ENCODE measurements at places on chromosomes 11 and 22.
A peak's percentile ranks its signal among the peaks of the same experiment; 100 is the strongest.

GRCh38 chr22:21917181-21917958 is 35.3 kb downstream of the PPM1F start:
- peak; percentile 80 for DNase-seq

DNA sequence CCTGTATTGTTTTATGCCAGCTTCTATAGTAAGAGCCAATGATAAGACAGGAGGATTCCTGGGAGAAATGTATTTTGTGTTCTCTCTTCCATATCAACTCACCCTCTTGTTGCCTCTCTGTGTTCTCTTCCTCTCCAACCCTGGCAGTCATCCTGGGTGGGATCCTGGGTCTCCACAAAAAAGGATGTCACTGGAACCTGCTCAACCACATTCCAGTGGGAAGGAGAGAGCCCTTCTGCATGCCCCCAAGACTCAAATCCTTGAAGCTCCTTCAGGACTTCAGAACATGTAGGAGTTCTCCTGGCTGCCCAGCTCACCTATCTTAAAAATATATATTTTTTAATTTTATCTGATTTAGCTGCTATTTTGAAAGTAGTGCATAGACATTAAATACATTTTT is 26.1 kb downstream of the APOL6 start:
- no peak for DNase-seq

DNA sequence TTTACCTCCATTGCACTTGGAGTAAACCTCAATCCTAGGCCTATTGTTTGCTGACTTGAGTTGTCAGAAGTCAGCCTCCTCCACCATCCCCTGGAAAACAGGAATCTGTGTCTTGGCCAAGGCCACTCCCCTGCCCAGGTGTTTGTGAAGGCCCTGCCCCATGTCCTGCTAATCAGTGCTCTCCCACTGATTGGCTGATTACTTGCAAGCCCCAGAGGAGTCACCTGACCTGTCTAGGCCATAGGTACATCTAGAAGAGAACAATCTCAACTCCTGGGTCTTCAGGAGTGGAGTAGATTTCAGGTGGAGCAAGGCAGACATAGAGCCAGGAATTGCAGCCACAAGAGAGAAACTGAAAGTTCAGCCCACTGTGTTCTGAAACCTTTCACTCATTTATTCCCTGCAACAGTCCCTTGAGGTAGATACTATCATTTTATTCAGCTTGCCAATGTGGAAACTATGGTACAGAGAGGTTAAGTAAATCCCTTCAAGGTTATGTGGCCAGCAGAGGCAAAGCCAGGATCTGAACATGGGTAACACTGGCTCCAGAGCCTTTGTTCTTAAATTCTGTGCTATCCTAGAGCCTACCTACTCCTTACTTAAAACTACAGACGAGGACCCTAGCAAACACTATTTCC is 10.4 kb downstream of the OAF start:
- peak; percentile 53 for DNase-seq

DNA sequence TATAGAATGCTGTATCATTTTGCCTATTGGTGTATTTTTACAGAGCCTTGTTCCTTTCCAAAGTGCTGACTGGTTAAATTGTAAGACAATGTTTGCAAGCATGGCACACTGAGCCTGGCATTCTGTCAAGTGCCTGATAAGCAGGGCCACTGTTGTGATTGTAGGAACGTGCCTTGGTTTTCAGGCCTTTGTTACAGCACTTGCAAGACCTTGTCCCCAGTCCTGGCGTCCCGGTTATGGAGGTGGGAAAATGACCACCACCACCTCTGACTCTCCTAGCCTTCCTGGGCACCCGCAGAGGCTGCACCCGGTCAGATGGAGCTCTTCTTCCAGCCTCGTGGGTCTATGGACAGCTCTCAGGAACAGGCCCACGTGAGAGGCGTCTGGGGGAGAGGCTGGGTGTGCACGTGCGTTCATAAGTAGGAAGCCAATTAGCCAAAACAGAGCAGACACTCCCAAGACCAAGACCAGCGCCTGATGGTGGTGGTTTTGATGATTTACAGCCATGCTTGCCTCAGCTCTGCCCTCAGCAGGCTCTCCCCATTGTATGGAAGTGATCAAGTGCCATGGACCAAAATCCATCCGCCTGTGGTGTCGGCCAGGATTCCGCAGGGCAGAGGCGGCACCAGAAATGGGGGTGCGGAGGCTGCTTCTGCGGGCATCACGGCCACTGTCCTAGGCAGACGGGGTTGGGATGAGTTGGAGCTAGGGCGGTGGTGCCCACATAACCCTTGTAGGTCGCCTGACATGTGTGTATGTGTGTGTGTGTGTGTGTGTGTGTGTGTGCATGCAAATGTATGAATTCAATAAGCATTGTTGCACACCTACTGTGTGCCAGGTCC is 89.8 kb downstream of the RTL6 start:
- no peak for DNase-seq

GRCh38 chr11:130560000-130560780 is 111.7 kb downstream of the ADAMTS15 start:
- DNase-seq = no peak

- DNase-seq = peak; percentile 72
Measured at GRCh38 chr11:9015677-9016076, 11.9 kb upstream of the NRIP3 start.

- DNase-seq = no peak
Measured at GRCh38 chr11:19890308-19890707, 177.7 kb downstream of the NAV2 start.

- no peak for DNase-seq
Measured at GRCh38 chr22:44192816-44193534, 12.2 kb downstream of the PARVG start.

DNA sequence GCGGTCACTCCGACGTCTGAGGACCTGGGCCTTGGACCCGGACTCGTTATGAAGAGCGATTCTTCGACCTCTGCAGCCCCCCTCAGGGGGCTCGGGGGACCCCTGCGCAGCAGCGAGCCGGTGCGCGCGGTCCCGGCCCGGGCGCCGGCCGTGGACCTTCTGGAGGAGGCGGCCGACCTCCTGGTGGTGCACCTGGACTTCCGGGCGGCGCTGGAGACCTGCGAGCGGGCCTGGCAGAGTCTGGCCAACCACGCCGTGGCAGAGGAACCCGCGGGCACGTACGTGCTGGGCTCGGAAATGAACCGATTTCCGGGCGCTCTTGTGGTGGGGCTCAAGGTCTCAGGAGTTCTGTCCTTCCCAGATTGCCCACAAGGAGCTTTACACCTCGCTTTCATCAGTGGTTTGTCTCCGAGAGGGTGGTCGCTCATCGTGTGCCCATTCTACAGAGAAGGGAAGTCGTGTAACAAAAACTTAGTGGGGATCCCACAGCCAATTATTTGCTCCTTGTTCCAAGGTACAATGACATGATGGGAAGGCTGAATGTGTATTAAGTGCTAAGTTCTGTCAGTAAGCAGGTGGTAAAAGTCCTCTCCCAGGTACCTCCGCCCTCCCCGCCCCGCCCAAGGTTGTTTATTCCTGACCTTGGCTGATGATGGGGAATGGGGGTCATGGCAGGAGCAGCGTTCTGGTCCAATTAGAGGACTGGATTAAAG is 695 bp downstream of the PEX26 start:
- peak; percentile 47 for DNase-seq

DNA sequence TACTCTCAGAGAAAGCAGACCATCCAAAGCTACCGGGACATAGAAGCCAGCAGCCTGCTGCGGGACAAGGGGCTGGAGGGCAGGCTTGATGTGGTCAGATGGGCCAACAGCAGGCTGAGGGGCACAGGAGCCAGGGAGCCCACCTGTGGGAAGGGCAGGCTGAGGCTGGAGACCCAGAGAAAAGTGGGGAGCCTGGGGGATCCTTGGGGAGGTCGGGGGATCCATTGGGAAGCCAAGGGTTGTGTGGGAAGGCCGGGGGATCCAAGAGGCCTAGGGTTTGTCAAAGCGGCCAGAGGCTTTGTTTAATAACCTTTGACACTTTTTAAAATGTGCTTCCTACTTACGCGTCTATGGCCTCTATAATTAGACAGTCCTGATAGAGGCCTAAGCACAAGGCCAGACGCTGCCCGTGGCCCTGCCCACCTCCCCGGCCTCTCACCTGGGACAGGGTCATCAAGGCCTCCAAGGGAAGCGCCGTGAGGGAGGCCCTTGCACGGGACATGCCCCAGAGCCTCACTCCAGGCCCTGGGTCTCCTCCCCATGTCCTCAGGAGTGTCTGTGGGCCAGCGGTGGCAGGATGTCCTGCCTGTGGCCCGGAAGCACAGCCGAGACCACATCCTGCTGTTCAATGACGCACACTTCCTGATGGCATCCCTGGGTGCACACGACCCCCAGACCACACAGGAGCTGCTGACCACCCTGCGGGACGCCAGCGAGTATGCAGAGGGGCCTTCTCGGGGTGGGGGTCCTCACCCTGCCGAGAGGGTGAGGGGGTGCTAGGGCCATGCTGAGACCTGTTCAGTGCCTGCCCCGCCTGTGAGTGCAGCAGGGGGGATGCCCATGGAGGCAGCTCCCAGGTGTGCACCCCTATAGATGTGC is 8.6 kb upstream of the GTSE1 start:
- DNase-seq = no peak

DNA sequence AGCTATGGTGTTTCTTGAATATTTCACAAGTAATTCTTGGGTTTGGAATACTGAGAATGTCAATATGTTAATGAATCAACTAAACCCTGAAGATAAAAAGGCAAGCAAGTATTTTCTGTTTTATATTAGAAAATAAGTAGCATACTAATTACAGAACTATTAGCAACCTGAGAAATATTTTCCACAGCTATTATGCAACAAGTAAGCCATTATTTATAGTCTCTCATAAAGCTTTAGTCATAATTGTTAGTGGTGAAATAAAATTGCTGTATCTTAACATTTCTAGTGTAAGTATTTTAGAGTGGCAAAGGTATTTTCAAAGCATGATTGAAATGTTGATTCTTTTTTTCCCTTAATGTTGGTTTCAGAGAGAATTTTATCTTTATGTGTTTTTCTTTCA is 53.3 kb downstream of the FAR1 start:
- DNase-seq = no peak

DNA sequence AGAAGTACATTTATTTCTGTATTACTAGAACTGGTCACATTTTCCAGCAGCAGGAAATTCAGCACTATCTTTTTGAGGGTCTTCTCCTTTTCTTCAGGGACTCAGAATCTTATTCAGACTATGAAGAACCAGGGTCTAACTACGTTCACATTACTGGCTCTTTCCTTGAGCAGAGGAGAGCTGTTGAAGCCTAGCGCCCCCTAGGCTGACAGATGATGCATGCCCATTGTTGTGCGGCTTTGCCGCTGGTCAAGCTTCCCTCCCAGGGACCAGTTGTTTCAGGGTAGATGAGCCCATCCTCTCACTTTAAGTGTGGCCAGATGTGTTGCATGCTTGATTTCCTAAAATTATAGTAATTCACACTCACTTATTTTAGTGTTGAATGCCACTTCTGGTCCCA is 168.2 kb upstream of the PDGFD start:
- DNase-seq = no peak

DNA sequence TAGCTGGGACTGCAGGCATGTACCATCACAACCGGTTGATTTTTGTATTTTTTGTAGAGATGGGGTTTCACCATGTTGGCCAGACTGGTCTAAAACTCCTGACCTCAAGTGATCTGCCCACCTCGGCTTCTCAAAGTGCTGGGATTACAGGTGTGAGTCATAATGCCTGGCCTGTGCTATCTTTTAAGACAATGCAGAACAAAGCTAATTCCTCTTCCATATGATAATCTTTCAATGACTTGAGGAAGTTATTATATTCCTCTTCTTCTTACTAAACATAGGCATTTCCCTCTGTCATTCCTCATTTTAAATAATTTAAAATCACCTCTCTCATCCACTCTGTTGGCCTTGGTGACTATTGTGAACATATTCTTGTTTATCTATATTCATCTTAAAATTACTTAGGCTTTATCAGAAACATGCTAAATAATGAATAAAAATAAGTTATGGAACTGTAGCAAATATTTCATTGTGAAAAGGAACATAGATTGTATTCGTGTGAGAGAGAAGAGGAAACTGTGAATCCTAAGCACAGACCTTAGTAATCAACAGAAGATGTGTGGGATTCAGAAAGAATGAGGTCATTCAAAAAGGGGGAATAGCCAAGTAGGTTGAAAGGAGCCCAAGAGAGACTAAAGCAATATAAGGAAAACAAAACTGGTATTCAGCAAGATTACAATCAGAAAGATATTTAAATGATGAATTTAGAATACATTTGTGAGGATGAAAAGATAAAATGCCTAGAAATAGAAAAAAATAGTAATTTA is 269.4 kb downstream of the TTC28 start:
- no peak for DNase-seq

- peak; percentile 32 for DNase-seq
Measured at GRCh38 chr22:22928666-22929380, 41.2 kb downstream of the IGLL5 start.

DNA sequence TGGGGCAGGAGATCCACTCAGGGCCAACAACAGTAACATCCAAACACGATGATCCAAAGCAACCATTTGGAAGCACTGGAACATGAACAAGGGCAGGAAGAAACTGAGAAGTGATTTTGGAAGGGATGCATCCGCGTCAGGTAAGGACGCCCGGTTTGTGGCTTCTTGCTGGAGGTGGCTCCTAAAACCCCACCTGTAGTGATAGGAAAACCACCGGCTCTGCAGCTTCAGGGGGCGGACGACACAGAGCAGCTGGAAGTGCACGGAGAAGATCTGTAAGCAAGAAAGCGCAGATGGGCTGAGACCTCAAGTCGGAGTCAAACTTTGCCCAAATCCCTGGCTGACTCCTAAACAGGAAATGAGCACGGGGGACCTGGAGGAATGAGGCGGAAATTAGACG is 1066.1 kb downstream of the BRD1 start:
- no peak for DNase-seq

DNA sequence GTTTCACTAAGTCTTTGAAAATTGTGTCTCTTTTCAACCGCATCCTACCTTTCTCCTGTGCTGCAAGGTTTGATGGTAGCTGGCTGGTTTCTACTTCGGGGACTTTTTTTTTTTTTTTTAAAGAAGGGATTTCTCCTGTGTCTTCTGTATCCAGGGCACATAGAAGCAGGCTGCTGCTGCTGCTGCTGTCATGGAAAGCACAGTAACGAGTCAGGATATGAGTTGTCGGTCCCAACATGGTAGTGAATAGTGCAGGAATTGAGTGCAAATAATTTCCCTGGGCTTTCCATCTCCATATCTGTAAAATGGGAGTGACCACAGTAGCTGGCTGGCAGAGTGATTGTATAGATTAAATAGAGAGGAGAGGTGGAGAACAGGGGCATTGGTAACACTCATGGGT is 118.3 kb upstream of the NAV2 start:
- DNase-seq = no peak

- DNase-seq = no peak
Measured at GRCh38 chr11:44493383-44493782, 72.1 kb upstream of the CD82 start.

DNA sequence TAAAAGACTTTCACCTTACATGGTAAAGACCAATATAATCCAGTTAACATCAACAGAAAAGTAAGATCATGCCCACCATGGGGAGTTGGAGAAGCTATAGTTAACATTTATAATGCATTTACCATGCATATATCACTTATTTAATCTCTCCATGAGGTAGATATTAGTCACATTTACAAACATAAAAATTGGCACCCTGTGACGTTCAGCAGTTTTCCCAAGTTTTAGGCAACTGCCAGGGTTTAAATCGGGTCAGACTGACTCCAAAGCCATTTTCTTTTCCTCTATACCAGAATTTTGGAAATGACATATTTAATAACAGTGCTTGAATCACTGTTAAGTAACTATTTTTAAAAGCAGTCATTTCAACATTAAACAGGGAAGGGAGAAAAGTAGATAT is 266.3 kb downstream of the DDX10 start:
- DNase-seq = no peak
